ENCODE measurements at places on chromosomes 13 and 19.

DNA sequence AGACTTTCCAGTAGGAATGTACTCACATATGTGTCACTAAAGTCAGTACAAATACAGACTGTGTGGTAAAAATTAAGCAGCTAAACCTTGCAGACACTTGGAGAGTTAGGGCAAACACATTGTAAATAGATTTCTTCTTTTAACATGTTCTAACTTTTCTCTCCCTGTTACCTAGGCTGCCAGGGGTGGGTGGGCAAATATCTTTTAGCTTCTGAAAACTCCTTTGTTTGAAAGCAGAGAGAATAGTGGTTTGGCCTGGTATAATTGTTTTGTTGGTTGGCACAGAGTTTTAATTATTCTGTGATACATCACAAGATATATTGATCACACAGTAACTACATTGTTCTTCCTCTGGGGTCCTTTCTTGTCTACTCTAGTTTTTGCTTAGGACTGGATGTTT is 289.8 kb upstream of the DACH1 start:
- no peak for DNase-seq

GRCh38 chr13:50884265-50884664 is 25.3 kb upstream of the RNASEH2B start:
- DNase-seq, result no peak

- DNase-seq, result peak; percentile 34
Measured at GRCh38 chr19:40640744-40641143, 39.6 kb downstream of the LTBP4 start.

DNA sequence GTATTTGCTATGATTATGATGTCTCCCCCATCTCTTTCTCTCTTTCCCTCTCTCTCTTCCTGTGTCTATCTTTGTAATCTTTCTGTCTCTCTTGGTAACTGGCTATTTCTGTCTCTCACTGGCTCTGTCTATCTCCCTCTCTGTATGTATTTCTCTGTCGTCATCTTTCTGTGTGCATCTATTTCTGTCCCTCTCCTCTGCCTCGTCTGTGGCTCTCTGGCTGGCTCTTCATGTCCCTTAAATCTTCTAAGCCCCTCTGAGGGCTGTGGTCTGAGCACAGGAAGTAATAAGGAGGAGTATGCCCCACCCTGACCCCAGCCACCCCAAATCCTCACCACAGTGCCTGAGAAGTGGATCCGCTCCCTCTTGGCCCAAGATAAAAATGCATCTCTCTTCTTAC is 104.4 kb downstream of the DNAJC15 start:
- peak; percentile 80 for DNase-seq

- no peak for DNase-seq
Measured at GRCh38 chr19:5682107-5682482, 1.3 kb downstream of the HSD11B1L start.
